ENCODE measurements at places on chromosomes 13 and 19. TPM values are rescaled to one million over a fixed set of nuclear protein-coding genes. Genes with fewer than 3 reads are reported as not detected.

Gene SIAH3
- total RNA-seq, result not detected

Gene NLRP11
- total RNA-seq, result not detected

Gene POLR2I
- total RNA-seq, result 245 TPM

Gene CATSPERD
- not detected for total RNA-seq

Gene ZNF132
- total RNA-seq, result 0.09 TPM
